ENCODE measurements at places on chromosomes 3 and 15.
A peak's percentile ranks its signal among the peaks of the same experiment; 100 is the strongest.

- no peak for DNase-seq
Measured at GRCh38 chr3:185401319-185401955, 38.5 kb downstream of the MAP3K13 start.

GRCh38 chr3:5035692-5036391, 56.6 kb downstream of the BHLHE40 start:
- no peak for DNase-seq

- DNase-seq, result no peak
Measured at GRCh38 chr15:90884719-90885431, 571 bp downstream of the FES start.

- DNase-seq, result peak; percentile 35
Measured at GRCh38 chr3:43180027-43180426, 74.1 kb upstream of the POMGNT2 start.

DNA sequence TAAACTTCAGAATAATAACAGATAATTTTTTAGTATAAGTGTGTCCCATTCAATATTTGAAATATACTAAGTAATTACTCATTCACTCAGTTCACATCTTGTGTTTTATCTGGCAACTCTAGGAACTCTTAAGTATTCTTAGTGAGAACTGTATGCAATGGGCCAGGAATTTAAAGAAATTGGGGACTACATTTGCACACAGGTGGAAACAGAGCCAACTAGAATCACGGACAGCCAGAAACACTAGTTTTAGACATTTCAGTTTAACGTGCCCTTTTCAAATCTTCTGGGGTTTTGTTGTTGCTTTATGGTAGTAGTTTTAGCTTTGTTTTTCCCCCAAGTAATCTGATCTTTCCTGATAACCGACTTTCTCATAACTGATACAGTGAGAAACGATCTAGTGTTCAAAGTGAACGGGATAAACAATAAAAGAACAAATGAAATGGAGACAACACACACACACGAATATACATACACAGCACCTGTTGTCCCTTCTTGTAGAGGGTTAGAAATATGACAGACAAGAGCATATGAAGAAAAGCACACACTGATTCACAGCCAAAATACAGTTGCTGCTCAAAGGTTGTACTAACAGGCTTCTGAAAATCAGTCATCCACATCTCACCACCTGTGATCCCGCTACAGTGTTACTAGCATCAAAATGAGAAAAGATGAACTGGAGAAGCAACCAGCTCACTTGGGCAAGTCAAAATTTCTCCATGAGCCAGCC, 167.0 kb downstream of the FMN1 start:
- DNase-seq, result no peak

All from lower leg skin (tissue), 4 donors.